ENCODE measurements at places on chromosomes 12 and 14. TPM values are rescaled to one million over a fixed set of nuclear protein-coding genes. Genes with fewer than 3 reads are reported as not detected.

DNA sequence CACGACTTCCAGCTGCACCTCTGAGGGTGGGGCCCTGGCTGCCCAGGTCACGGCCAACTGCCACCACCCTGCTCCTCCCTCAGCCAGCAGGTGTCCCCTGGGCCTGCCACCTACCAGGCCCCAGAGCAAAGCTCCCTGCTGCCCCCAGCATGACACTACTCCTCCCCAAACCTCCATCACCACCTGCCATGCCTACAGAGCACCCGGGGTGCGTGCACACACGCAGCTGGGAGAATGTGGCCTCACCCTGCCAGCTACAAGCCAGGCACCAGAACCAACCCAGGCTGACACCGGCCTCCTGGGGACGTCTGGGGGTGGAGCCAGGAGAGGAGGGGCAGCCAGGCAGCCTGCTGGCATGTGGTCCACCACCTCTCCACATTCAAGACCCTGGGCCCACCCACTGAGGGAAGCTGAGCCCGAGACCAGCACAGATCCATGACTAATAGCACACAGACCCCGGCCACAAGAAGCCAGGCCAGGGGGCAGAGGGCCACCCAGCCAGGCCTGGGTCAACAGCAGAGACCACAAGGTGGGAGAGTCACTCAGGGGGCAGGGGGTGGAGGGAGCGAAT is 3.4 kb downstream of the JAG2 start:
- H3K36me3 ChIP-seq = no peaks in the 10 kb centered on the region
- no peak overlapping the region for H3K4me3 ChIP-seq
- H3K27ac ChIP-seq = no peak overlapping the region
- H3K4me1 ChIP-seq = peaks cover 24% of the 10 kb centered on the region
- DNase-seq = no peak

The TAS2R20 gene
- 3.8 TPM for total RNA-seq

GRCh38 chr14:103698380-103699260 is 16.6 kb downstream of the XRCC3 start:
- H3K36me3 ChIP-seq = peaks cover 15% of the 10 kb centered on the region
- no peak for DNase-seq
- no peak overlapping the region for H3K4me3 ChIP-seq
- H3K27me3 ChIP-seq = no peaks in the 10 kb centered on the region
- H3K4me1 ChIP-seq = peaks cover 19% of the 10 kb centered on the region

The CNIH1 gene
- total RNA-seq = 95.8 TPM

DNA sequence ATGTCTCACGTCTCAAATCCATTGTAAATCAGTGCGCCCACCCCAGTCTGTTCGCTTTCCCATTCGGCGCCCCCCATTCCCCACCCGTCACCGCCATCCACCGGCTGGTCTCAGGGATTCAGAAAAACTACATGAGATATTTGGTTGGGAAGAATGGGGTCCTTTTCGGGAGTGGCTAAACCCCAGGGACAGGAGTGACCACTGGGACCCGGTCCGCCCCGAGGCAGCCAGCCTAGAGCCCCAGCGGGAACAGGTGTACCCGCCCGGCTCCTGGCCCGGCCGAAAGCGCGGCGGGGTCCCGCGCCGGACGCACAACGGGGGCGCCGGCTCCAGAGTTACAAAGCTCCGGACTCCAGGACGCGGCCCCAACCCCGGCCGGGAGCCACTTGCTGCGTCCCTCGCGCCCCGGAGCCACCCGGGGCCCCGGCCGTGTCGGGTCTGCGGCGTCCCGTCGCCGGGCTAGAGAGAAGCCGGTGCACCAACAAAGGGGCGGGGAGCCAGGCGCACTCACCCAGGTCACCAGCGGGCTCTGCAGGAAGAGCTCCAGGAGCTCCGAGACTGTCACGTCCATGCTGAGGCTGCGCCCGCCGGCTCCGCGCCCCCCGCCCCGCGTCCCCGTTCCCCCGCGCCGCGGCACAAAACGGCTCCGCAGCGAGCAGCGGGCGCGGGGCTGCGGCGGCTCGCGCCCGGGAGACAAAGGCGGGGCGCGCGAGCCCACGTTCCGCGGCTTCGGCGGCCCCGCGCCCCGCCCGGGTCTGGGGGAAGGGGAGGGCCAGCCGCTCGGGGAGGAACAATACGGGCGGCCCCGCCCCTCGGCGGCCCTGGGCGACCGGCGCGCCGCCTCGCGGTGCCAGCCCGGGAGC is at the start of gene CCDC88C:
Gene CCDC88C (minus strand): TSS at position 701 of the 863 bp plus-strand sequence. CDS start 130 bp downstream, at position 571.
- peaks cover 36% of the 10 kb centered on the region for H3K4me1 ChIP-seq
- no peak for DNase-seq
- peak within 1 kb of the TSS; percentile 26 for H3K27ac ChIP-seq
- peak within 1 kb of the TSS; percentile 73 for H3K4me3 ChIP-seq

- H3K4me1 ChIP-seq = no peaks in the 10 kb centered on the region
- H3K4me3 ChIP-seq = no peak overlapping the region
- no peaks in the 10 kb centered on the region for H3K36me3 ChIP-seq
- no peak overlapping the region for H3K27ac ChIP-seq
- peaks cover 48% of the 10 kb centered on the region for H3K27me3 ChIP-seq
These were observed 44.2 kb upstream of the PRMT8 start for GRCh38 chr12:3446653-3447270.

The RHEBL1 gene
- 0.43 TPM for total RNA-seq

Measured in mesothelial cell of epicardium (in vitro differentiated cells).